ENCODE measurements at places on chromosomes 4 and X.

DNA sequence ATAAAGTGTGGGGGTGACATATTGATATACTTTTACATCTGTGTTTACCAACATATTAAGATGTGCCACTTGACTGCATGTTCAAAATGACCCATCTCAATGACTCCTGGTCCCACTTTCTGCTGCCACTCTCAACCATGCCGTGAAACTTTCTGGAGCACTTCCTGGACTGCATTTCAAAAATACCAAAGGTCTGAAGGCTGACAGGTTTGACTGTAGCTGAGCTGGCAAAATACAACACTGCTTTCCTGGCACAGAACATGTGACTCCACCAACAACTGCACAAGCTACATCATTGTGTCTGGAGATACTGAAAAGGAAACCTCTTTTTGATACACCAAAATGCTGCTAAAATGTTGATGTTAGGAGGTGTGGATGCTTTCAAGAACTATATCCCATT is 184.8 kb downstream of the UNC5C start:
- no peak for DNase-seq

GRCh38 chrX:17617806-17618205 is 119.5 kb upstream of the SCML1 start:
- no peak for DNase-seq

- no peak for DNase-seq
Observed at GRCh38 chrX:110584083-110584482, 211.5 kb downstream of the CHRDL1 start.

DNA sequence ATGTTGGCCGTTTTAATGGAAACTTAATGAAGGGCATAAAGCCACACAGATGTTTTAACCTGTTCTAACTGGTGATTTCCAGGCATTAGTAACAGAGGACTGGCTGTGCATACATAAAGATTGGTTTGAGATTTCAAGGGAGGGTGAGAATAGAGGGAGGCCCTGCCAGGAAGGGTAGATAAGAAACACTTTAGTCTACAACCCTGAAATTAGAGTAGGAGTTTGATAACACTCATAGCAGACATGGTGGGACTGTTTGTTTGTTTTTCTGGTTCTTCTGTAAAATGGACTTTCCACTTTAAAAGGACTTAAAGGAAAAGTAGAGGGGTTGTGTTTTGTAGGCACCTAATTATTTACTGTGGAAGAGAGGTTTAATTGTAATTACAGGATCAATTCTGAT is 16.2 kb downstream of the SLC4A4 start:
- DNase-seq, result no peak

DNA sequence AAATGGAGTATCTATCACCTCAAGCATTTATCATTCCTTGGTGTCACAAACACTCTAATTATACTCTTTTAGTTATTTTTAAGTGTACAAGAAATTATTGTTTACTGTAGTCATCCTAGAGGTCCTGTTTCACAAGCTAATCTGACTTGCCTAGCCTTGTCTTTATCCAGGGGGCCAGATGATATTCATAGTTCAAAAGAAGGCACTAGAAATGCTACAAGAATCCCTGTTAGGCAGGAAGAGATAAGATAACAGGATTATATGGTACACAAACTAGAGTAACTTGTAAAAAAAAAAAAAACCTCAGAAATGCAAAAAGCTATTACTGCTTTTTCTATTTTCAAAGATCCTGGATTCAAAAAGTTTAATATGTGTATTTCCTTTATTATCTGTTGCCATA is 95.8 kb downstream of the MBNL3 start:
- no peak for DNase-seq

GRCh38 chr4:180281724-180282123 is 1961.5 kb upstream of the TENM3 start:
- DNase-seq, result peak; percentile 67

DNA sequence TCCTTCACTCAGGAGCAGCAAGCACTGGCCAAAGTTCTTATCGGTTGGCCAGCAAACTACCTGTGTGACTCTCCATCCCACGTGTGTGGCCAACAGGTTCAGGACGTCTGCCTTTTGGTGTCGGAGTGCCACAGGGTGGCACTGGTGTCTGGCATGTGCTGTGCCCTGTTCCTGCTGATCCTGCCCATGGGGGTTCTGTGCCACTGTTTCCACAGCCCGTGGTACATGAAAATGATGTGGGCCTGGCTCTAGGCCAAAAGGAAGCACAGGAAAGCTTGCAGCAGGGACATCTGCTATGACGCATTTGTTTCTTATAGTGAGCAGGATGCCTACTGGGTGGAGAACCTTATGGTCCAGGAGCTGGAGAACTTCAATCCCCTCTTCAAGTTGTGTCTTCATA is 4.6 kb upstream of the TLR2 start:
- no peak for DNase-seq

GRCh38 chr4:118950224-118950623 is 61.6 kb downstream of the SYNPO2 start:
- no peak for DNase-seq

DNA sequence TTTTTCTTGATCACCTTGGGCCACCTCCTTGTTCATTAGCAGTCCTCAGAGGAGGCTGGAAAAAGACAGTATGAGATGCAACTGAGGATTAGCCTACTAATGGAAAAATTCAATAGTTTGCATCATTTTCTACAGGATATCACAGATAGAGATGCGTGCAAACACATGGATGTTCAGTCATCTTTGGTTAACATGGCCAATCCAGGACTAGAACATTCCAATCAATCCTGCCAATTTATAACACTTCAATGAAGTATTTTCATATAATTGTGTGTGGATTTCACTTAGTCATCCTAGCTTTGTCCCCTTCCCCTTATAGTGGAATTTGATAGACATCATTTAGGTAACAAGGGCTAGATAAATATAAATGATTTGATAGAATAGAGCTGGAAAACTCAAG is 42.7 kb downstream of the MAML3 start:
- no peak for DNase-seq

DNA sequence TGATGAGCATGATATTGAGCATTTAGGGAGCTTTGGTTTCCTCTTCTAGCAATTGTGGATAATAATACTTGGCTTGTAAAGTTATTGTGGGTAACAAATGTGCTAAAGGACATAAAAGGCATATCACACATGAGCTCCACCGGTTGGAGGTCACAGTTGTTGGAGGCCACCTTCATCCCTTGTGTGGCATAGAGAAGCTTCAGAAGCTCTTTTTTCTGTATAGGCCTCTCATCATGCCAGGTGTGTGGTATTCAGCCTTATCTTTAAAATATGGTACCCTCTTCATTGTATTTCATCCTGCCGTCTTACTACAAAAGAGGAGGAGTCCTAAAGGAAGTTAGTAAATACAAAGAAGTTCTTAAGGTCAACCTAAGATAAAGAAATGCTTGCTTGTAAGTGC is 66.4 kb downstream of the HMGB2 start:
- no peak for DNase-seq

DNA sequence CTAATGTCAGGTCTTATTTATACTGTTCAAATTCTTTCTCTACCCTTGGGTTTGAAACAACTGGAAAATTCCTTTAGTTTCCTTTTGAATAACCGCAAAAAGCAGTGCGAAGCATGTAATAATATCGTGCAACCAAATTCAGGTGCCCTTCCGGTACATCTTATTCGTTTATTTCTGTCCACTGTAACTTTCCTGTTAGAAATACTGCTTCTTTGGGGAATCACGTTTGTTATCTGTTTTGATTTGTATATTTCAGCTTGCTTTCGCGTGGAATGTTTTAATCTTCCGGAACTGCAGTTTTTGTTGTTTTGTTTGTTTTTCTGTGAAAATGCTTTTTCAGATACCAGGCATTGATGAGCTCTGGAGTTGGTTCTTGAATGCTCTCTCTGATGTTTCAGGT is 85.7 kb upstream of the HPRT1 start:
- DNase-seq, result no peak

DNA sequence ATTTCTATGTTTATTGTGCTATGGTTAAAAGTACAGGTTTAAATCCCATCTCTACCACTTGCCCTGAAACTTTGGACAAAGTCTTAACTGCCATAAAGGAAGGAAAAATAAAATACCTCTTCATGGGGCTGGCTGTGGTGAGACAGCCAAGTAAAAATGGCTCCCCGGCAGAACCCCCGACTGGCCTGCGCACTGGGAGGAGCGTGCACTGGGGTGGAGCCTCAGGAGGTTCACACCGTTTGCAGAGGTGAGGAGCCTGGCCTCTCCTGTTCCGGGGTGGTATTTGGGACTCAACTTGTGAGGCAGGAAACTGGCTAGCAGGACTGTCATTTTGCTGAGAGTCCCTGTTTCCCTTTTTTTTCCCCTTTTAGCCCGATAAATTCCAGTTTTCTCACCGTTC is 47.8 kb downstream of the CORIN start:
- no peak for DNase-seq

GRCh38 chrX:68838571-68838910 is 9.7 kb downstream of the EFNB1 start:
- DNase-seq, result no peak

- DNase-seq, result no peak
Observed at GRCh38 chr4:20544645-20545044, 155.6 kb upstream of the PACRGL start.

- DNase-seq, result no peak
Observed at GRCh38 chrX:124530803-124531202, 184.4 kb downstream of the SH2D1A start.

DNA sequence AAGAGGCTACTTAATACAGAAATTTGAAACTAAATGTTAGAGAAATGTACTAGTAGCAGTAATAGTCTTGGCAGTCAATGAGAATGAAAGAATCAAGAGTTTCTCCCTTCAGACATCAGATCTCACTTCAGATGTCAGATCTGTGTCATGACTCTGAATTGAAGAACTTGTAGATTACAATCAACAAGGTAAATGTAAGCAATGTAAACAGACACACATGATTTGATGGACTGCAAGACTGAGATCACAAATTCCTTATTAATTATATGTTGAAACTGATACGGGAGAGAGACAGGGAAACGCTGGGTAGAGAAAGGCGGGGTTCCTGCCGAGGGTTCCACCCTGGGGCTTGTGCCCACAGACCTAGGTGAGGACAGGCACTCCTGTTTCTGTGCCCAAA is 65.5 kb upstream of the HHIP start:
- no peak for DNase-seq

GRCh38 chrX:17597327-17597726 is 140.0 kb upstream of the SCML1 start:
- no peak for DNase-seq

- DNase-seq, result no peak
Observed at GRCh38 chrX:10750581-10750980, 130.2 kb upstream of the MID1 start.

GRCh38 chr4:151804821-151805220 is 44.0 kb upstream of the GATB start:
- DNase-seq, result no peak

DNA sequence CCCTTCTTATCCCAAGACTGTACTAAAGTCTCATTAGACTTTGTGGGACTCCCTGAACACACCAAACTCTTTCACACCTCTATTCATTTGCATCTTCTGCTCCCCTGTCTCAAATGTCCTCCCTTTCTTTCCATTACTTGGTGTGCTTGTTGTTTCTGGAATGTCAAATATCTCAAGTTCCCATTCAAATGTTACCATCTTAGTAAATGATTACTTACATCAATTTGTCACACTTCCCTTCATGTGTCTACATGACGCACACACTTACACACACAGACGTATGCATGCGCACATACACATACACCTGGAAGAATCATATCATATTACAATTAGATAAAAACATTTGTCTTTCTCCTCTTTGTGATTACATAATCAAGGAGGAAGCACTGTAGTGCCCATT is 210.8 kb upstream of the TEX13C start:
- no peak for DNase-seq

- no peak for DNase-seq
Observed at GRCh38 chr4:11904117-11904535, 475.4 kb upstream of the HS3ST1 start.

DNA sequence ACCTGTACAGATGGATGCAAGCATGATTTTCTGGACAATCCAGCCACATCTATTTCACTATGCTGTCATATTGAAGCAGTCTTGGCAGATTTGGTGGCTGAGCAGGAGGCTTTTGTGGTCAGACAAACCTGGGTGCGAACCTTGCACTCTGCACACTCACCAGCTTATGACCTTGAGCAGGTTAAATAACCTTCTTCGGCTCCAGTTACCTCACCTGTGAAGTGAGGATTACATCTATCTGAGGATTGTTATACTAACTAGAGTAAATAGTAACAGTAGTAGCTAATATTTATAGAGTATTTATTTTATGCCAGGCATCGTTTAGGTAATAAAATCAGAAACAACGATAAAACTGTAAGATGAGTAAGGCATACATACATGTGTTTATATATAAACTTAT is 150.0 kb downstream of the PPP3CA start:
- no peak for DNase-seq

DNA sequence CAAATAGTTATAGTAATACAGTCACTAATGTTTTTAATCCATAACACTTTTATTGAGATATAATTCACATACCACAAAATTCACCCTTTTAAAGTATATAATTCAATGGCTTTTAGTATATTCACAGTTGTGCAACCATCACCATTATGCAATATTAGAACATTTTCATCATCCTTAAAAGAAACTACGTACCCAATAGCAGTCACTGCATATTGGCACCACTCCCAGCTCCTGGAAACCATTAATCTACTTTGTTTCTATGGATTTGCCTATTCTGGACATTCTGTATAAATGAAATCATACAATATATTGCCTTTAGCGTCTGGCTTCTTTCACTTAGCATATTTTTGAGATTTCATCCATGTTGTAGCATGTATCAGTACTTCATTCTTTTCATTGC is 99.3 kb downstream of the AMMECR1 start:
- no peak for DNase-seq

DNA sequence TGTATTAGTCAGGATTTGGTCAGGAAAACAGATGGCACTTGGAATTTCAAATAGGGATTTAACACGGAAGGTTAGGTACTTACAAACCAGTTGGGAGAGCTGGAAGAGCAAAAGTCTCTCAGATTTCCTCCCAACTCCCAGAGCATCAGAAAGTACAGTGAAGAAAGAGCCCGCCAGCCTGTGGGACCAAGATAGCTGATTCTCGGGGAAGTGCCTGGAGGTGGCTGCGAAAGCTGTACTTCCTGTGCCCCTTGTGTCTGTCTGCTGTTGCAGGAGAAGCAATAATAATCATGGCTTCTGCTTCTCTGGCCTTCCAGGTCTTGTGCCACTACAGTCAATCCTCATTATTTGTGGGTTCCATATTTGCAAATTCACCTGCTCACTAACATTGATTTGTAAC is 221.0 kb upstream of the BCOR start:
- DNase-seq, result no peak

- DNase-seq, result no peak
Observed at GRCh38 chr4:176492646-176493302, 173.0 kb downstream of the SPCS3 start.

DNA sequence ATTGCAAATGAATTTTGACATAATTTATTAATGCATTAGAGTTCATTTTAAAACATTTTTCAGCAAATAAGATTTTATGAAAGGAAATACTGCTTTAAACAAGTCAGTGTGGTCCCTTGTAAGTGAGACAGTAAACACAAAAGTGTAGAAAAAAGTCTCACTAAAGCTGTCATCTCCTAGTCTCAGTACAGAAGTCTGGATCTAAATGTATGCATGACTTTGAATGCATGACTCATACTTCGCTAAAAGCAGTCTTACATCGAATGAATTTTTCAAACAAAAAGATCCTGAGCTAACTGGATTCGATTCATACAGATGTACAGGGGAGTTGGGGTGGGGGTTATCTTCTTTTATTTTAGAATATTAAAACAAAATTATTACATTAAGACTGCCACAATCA is 207.4 kb upstream of the VCX start:
- DNase-seq, result no peak

- peak; percentile 93 for DNase-seq
Observed at GRCh38 chr4:73341454-73341853, 62.6 kb upstream of the ALB start.
